ENCODE measurements at places on chromosomes 5 and 9.

DNA sequence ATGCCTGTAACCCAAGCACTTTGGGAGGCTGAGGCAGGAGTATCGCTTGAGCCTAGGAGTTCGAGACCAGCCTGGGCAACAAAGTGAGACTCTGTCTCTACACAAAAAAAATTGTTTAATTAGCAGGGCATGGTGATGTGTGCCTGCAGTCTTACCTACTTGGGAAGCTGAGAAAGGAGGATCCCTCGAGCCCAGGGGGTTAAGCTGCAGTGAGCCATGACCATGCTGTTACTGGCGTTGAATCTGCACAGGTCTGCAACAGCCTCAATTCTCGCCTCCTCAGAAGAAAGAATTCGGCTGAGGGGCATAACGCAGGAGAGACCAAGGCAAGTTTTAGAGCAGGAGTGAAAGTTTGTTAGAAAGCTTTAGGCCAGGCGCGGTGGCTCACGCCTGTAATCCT, 18.0 kb downstream of the CCT5 start:
- no peak for DNase-seq

GRCh38 chr9:97629156-97629555, 4.0 kb downstream of the TSTD2 start:
- no peak for DNase-seq

DNA sequence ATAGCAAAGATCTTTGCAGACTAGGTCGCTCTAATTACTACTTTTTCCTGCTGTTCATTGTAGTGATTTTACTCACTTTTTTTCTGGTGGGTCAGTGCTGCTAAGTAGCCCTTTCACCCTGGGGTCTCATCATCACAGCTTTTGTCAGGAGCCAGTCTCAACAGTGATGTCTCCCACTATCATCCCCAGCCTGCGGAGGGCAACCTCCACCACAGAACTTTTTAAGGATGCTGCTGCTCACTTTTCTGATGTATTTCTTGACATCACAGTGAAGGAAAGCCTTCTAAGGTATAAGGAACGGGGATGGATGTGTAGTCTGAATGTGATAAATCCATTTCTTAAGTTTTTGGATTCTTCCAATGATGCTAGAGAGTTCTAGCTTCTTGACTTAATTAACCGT, 242.5 kb upstream of the RIOK2 start:
- no peak for DNase-seq

GRCh38 chr5:68408345-68408871, 192.9 kb downstream of the PIK3R1 start:
- DNase-seq: no peak

DNA sequence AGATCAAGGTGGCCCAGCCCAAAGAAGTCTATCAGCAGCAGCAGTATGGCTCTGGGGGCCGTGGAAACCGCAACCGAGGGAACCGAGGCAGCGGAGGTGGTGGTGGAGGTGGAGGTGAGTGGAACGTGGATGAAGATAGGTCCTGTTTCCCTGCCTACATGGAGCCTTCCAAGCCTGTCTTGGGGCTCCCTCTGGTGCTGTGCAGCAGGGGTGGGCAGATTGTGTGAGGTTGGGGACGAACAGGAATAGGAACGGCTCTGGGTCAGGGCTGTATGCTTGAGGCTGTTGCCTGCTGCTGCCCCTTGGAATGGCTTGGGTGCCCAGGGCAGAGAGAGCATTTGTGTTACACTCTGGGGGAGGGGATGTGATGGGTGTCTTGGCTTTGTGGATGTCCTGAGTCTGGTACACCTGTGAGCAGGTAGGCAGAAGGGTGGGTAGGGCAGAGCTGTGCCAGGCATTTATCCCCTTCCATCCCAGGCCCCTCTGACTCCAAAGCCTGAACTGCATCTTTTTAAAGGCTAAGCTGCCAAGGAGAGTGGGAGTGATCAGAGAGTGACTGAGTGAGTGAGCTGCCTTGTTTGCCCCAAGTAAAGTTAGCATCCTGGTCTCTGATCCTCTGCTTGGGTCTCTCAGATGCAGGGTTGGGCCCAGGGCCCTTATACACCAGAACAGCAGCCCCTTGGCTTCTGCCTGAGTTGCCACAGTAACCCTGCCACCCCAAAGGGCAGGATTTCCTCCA, 5.2 kb downstream of the HNRNPAB start:
- no peak for DNase-seq

GRCh38 chr5:59328709-59329296, 564.7 kb downstream of the PDE4D start:
- DNase-seq: peak; percentile 83

DNA sequence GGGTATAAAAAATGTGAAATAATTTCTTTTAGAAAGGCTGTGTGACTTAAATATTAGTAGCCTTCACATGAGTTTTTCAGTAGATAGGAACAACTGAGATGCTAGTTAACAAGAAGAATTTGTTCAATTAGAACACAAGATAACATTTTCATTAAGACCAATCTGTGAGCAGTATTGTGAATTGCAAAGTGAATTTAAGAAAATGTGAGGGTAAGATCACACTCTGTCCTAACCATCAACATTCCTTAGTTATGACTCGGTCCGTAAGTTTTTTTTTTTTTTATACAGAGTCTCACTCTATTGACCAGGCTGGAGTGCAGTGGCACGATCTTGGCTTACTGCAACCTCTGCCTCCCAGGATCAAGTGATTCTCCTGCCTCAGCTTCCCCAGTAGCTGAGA, 180.2 kb upstream of the EGFLAM start:
- no peak for DNase-seq

DNA sequence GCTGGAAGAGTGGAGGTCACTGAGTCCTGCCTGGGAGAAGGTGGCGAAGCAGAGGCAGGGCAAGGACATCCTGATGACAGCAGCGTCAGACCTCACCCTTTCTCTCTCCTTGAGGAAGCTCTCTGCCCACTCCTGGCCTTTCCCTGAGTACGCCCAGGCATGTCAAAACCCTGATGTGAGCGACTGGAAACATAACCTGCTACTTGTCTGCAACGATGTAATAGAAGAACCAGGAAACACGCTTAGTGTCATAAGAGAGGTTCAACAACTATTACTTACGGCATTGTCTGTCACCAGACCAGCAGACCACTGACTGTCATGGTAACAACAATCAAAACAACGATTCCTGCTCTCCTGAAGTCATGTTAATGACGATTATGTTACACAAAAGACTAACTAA, 152.4 kb downstream of the ACTL7B start:
- no peak for DNase-seq

- DNase-seq: no peak
These were observed 4.2 kb upstream of the SNAPC4 start for GRCh38 chr9:136403915-136404800.

GRCh38 chr5:68134669-68135313, 80.8 kb upstream of the PIK3R1 start:
- no peak for DNase-seq

GRCh38 chr9:108515856-108516255, 339.9 kb downstream of the ACTL7B start:
- DNase-seq: no peak

DNA sequence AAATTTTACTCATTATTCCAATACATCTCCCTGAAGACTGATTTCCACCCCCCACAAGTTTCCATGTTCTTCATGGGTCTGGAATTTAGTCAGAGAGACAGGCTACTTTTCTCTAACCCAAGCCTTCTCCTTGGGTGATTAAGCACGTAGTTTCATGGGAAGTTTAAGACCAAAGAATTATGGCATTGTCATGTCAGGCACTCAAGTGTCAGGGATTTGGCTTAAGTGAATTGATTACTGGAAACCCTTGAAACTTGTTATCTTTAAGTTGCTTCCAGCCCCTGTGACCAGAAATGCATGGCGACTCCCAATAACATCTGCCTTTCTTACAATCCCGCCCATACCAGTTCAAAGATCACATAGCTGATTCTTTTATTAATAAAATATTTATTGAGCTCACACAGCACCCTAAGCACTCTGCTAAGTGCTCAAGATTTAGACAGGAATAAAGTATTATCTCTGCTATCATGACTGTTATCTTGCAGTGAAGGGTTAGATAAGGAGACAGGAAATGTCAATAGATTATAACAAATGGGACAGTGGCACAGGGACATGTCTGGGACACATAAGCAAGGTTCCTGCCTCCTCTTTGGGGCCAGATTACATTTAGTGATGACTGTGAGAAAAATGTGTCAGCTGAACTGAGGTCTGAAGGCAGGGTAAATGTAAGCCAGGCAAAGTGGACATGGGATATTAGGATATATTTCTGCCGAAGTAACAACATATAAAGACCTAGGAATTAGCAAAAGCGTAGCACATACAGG, 241.2 kb upstream of the TNC start:
- DNase-seq: no peak

- DNase-seq: no peak
These were observed 98.2 kb downstream of the CEMIP2 start for GRCh38 chr9:71670121-71670520.

DNA sequence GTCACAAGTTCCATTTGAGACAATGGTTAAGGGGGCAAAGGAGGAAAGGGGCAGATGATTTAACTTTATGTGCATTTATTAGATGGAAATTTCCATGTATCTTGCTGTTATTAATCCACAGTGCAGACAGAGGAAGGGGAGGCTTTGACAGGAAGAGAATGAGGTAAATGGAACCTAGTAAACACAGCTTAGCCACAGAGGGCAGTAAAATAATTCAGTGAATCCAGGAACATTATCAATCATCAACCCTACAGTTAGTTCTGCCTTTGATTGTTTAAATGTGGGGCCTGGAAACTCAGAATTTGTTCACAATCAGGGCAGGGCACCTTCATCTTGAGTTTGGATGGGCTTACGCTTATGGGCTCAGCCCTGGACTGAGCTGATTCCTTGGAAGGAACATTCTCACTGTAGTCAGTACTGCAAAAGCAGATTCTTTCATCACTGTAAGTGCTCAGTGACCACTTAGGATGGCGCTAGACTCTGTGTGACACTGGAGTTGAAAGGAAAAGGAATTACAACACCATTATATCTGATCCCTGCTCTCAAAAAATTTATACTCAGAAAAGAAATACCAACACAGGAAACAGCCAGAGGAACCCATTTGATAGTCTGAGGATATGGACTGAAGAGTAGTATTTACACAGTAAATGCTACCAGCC, 169.5 kb downstream of the PIK3R1 start:
- DNase-seq: no peak

DNA sequence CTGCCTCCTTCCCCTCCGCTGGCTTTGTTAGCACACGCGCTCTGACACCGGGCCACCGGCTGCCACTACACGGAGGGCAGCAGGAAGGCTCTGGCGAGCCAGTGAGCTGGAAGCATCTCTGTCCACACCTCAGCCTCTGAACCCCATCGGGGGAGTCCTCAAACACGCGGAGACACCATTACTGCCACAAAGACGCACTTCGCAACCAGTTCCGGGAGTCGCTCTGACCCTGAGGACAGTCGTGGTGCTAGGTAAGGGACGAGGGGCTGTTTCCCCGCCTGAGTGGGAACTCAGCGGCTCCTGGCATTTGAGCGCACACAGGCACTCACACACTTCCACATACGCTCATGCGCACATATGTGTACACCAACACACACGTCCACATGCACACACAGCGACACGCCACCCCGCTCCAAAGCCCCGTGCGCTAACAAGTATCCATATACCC, 160.0 kb downstream of the C9orf152 start:
- peak; percentile 59 for DNase-seq

- DNase-seq: peak; percentile 43
These were observed 2.2 kb downstream of the ABLIM3 start for GRCh38 chr5:149143470-149143869.

DNA sequence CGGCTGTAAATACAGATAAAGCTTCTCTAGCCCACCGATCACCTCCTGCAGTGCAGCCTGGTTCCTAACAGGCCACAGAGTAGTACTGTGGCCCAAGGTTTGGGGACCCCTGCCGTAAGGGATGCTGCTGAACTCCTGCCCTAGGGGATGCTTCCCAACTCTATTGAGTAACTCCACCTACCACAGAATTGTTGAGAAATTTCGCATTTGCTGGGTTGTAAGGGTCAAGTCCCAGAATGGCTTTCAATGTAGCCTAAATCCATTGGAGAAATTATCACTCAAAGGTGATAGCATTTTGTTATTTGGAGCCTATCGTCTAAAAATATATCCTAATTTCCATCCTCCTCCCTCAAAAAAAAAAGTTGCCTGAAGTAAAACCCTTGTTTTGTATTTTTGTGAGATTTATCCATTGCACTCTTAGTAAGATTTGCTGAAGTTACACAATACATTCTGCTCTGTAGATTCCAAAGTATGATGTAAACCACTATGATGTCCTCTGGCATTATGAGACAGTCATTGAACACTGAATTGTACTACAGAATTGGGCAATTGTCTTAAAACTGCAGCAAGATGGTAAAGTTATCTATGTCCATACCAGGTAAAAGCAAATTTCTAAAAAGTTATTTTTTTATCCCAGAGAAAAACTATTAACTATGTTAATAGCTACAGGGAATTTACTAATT, 14.0 kb downstream of the ACTBL2 start:
- DNase-seq: no peak

DNA sequence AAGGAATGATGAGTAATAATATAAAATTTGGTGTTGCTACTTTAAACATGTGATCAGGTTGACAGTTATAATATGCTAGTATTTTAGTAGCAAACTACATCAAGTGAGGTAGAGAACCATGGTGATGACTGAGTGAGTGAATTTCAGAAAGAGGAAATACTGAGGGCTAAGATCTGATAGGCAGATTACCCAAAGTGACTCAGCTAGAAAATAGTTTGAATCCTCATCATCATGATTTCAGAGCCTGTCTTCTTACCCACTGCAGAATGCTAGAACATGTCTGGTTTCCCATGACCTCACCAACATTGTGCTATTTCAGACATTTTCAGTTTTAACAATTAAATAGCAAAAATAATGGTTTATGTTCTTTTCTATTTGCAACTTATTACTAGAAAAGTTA, 602.1 kb downstream of the TAF11L14 start:
- DNase-seq: no peak

DNA sequence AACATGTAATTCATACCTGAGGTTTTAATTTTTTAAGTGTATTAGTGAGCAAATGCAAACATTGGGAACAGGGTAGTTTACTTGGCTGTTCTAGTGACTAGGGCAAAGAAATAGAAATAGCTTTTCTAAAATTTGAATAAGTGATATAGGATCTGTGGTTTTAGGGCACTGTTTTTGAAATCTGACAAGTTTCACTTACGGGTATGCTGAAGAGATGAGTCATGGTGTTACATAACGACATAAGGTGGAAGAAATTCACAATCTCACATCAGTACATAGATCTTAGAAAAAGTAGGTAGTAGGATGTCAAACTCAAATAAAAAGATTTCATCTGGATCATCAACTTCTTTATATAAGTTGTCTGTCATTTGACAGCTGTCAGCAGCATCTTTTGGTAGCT, 772.3 kb downstream of the MAT2B start:
- DNase-seq: no peak

DNA sequence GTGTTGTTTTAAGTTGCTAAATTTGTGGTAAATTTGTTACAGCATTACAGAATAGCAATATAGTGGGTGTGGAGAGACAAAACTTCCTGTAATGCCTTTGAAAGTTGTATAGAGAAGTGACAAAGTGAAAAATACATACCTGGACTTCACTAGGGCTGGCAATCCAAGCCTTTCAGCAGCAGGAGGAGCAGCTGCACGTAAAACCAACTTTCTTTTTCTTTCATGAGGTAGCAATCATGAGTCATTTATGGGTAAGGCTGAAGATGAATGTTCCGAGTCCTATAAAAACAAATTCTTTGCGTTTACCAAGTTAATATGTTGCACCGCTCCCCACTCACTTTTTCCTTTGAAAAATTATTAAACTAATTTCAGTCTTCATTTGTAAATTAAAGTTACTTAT, 1138.2 kb downstream of the TAF11L14 start:
- DNase-seq: peak; percentile 12

- DNase-seq: peak; percentile 70
These were observed 72.9 kb downstream of the BAAT start for GRCh38 chr9:101311758-101312420.

GRCh38 chr9:15501179-15501578, 9.6 kb downstream of the PSIP1 start:
- no peak for DNase-seq

GRCh38 chr9:101458963-101459631, 23.5 kb upstream of the ALDOB start:
- peak; percentile 47 for DNase-seq
